ENCODE measurements at places on chromosomes 12 and 14. TPM values are rescaled to one million over a fixed set of nuclear protein-coding genes. Genes with fewer than 3 reads are reported as not detected.

DNA sequence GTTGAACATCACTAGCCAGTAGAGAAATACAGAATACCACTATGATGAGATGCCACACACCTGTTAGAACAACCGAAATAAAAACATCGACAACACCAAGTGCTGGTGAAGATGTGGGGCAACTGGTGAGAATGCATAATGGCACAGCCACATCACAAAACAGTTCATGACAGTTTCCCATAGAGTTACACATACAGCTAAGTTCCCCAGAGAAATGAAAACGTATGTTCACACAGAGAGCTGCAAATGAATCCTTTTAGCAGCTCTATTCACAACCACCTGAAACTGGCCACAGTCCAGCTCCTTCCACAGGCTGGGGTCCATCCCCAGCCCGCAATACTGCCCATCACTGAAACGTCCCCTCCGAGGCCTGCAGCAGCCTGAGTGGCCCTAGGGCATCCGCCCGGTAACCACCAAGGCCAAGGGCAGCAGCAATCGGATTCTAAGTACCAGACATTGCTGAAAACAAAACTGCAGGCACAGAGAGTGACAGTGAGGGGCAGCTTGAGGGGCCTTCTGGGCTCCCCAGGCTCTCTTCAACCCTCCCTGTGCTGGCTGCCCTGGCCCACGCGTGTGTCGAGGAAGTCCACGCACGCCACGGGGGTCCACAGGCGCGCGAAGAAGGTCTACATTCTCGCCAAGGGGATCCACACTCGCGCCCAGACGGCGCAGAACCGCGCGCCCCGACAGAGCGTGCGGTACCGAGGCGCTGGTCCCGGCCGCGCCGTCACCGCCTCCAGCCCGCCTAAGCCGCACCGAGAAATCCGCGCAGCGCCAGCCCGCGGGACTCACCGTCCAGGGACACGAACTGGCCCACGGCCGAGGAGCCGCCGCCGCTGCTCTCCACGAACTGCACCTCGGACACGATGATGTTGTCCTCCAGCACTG, 903 bp downstream of the BRF1 start:
- H3K4me1 ChIP-seq: peaks cover 19% of the 10 kb centered on the region
- H3K36me3 ChIP-seq: no peaks in the 10 kb centered on the region
- no peak for DNase-seq
- peak overlapping the region; percentile 80 for H3K4me3 ChIP-seq
- H3K27ac ChIP-seq: peak overlapping the region; percentile 71

DNA sequence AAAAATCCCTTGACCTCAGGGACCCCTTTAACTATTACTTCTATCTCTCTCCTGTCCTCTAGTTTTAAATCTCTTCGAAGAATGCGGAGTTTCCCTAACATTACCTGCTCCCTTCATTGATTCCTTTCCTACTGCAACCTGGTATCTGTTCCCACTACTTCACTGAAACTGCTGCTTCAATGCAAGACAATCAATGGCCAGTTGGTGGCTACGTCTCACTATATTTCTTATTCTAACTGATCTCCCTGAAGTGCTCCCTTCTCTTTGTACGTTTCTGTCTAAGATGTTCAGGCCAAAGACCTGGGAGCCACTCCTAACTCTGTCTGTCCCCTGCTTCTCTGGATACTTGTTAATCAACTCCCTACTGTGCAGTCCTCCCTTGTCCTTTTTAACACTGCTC, 10.3 kb upstream of the KCNA1 start:
- H3K4me1 ChIP-seq: no peaks in the 10 kb centered on the region
- H3K4me3 ChIP-seq: no peak overlapping the region
- no peak for DNase-seq
- no peaks in the 10 kb centered on the region for H3K27me3 ChIP-seq

The PGAM5 gene
- 99.7 TPM for total RNA-seq

The PRIMA1 gene
- total RNA-seq: not detected

The OTX2 gene
- total RNA-seq: not detected

DNA sequence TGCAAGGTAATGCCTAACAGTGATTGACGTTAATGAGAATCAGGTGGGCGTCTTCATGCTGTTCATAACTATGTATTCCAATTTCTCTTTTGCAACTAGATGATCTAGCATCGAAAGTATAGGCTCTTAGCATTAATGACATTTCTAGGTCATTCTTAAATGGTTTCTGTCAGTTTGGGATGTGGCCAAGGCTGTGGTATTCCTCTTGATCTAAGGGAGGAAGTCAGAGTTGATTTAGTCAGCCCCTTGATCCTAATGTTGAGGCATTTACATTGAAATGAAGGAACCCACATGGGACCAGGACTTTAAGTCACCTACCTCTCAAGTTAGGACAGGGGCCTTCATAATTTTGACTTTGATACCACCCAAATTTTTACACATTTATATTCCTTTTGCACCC, 448.1 kb downstream of the NPAS3 start:
- DNase-seq: no peak
- H3K4me1 ChIP-seq: no peaks in the 10 kb centered on the region
- H3K4me3 ChIP-seq: no peak overlapping the region
- H3K27ac ChIP-seq: no peak overlapping the region
- no peaks in the 10 kb centered on the region for H3K36me3 ChIP-seq

The KLRC1 gene
- 12.9 TPM for total RNA-seq

DNA sequence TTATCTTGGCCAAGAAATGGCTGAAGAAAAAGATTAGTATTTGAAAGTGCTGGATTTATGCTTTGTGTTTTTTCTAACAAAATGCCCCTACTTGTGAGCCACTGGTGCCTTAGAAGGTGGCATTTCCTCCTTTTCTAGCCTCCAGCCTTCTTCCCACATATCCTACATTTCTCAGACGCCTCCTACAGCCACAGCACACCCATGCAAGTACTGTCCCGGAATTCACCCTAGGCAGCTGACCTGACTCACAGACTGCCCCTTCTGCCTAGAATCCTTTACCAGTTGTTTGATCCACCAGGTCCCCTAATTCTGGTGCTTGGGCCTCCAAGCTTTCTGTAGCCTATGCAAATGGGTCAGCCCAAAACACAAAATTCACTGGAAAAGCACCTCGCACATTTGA, 166.0 kb downstream of the FOXN3 start:
- DNase-seq: no peak
- H3K27ac ChIP-seq: no peak overlapping the region
- H3K27me3 ChIP-seq: no peaks in the 10 kb centered on the region
- no peak overlapping the region for H3K4me3 ChIP-seq

- peaks cover 6% of the 10 kb centered on the region for H3K4me1 ChIP-seq
- no peaks in the 10 kb centered on the region for H3K27me3 ChIP-seq
- no peak overlapping the region for H3K4me3 ChIP-seq
- no peaks in the 10 kb centered on the region for H3K36me3 ChIP-seq
- DNase-seq: no peak
Observed at GRCh38 chr12:100279159-100279558, 12.2 kb downstream of the SCYL2 start.

The VASH1 gene
- total RNA-seq: 5.7 TPM

DNA sequence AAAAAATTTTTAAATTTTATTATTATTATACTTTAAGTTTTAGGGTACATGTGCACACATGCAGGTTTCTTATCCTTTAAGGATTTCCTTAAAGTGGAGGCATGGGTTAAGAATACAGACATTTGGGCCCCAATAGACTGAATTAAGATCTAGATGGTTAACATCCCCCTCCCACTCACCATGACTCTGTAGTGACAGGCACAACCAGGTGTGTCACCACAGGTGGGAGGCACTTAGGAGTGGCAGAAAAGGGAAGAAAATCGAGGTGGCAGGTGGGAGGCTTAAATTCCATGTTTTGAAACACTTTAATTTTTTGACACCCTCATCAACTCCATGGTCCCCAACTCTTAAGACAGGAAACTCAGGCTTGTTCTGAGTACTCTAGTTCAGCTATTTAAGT, 37.6 kb upstream of the GRIP1 start:
- H3K36me3 ChIP-seq: no peaks in the 10 kb centered on the region
- DNase-seq: no peak
- H3K27me3 ChIP-seq: no peaks in the 10 kb centered on the region
- no peak overlapping the region for H3K4me3 ChIP-seq

DNA sequence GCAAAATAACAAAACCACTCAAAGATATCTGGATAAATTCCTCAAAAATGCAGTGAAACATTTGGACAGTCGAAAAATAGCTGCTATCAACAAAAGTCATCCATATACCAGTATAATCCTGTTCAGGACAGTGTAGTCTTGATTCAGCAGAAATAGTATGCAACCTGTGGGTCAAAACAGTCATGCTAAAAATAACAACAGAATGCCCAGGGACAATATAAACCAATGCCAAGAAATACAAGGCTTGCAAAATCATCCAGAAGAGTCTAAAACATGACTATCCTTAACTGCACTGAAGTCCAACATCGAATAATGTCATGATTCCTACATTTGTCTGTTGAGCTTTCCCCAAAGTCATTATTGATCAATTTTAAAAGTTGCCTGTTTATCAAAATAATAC, 425.9 kb downstream of the FSCB start:
- no peaks in the 10 kb centered on the region for H3K36me3 ChIP-seq
- no peak overlapping the region for H3K27ac ChIP-seq
- no peaks in the 10 kb centered on the region for H3K4me1 ChIP-seq
- no peak overlapping the region for H3K4me3 ChIP-seq
- no peaks in the 10 kb centered on the region for H3K27me3 ChIP-seq

DNA sequence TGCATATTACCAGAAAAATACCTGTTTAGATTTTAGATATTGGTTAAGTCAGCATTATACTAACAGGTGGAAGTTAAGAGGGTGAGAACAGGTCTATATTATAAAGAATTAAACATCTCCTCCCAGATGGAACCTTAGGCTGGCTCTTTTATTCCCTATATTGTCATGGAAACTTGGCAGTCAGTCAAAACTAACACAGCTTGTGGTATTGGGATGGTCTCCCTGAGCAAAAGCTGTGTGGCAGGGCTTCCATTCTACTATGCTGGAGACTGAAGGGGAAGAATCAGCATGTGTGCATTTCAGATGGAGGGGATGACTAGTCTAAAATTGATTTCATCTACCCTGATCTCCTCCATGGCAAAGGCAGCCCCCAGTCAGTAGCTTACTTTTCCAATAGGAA, 66.7 kb downstream of the SMOC1 start:
- H3K4me1 ChIP-seq: no peaks in the 10 kb centered on the region
- H3K27me3 ChIP-seq: no peaks in the 10 kb centered on the region
- DNase-seq: no peak
- H3K27ac ChIP-seq: no peak overlapping the region
- H3K36me3 ChIP-seq: no peaks in the 10 kb centered on the region

The PLEKHG7 gene
- total RNA-seq: not detected

DNA sequence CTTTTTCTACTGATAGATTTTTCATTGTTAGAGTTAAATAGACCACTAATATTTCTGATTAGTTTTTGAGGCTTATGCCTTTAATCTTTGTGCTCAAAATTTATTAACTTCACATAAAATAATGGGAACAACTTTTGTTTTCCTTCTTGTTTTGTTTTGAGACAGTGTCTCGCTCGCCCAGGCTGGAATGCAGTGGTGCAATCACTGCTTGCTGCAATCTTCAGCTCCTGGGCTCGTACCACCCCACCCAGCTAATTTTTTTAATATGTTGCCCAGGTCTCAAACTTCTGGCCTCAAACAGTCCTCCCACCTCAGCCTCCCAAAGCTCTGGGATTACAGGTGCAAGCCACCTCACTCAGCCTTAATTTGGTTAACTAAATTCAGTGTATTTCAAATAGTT, 16.8 kb downstream of the SCFD1 start:
- H3K27ac ChIP-seq: no peak overlapping the region
- H3K27me3 ChIP-seq: no peaks in the 10 kb centered on the region
- H3K4me1 ChIP-seq: no peaks in the 10 kb centered on the region
- H3K36me3 ChIP-seq: peaks cover 11% of the 10 kb centered on the region

The BHLHE41 gene
- not detected for total RNA-seq

The C12orf56 gene
- total RNA-seq: not detected

The NTS gene
- total RNA-seq: not detected
